Fibroblast of upper back skin (primary cell): ENCODE measurements at places on chromosomes 5 and 9.

DNA sequence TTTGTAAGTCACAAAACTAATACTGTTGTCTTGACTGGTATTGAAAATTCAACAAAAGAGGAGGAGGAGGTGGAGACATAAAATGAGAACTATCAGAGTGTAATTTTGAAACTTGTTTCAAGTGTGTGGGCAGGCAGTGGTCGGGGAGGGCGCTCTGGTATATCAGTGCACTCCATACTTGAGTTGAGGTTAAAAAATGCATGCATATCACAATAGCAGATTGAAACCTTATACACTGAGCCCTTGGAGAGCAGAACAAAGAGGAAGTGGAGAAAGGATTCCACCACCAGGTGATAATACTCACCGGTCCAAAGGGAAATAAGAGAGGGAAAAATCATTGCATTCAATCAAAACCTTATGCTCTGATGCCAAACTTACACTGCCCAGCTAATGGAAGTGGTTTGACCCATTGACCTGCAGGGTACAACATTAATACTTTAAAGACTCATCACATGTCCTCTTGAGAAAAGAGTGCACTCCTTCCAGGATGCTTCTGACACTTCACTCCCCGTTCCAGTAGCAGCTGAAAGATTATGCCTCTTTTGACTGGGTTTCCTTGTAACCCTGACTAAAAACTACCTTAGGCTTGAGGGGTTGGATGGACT, 79.5 kb upstream of the FAM169A start:
- DNase-seq, result no peak

GRCh38 chr5:129114539-129115193, 20.1 kb downstream of the ISOC1 start:
- DNase-seq, result no peak

- peak; percentile 88 for DNase-seq
Observed at GRCh38 chr5:172906436-172906835, 52.8 kb upstream of the RPL26L1 start.

DNA sequence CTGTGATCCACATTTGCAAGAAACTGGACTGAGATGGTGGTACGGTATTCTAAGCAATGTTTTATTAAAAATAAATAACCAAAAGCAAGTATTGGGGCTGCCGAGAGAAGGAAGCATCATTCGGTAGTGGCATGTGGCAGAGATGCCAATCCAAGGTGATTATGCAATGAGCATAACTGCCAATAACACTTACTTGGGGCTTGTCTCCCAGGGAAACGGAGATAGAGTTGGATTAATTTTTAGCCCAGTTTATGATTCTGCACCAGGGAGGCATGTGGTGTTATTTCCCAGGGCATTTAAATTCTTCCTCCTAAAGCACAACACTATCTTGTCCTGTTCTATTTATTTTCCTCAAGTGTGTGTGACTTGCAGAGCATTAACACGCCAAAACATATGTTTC, 17.9 kb downstream of the SLC24A2 start:
- no peak for DNase-seq

DNA sequence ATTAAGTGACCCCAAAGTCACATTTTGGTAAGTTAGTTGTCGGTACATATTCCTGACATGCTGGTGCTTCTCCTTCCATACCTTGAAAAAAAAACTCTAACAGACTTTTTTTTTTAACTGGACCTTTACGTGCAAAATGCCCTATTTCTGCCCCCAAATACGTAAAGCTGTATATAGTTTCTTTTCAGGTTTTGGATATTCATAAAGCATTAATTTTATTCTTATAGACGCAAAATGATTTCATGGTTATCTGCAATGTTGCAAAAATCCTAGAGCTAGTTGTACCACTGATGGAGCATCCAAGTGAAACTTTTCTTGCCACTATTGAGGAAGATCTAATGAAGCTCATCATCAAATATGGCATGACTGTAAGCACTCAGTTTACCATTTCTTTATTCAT, 167.6 kb downstream of the NIPBL start:
- DNase-seq, result no peak

DNA sequence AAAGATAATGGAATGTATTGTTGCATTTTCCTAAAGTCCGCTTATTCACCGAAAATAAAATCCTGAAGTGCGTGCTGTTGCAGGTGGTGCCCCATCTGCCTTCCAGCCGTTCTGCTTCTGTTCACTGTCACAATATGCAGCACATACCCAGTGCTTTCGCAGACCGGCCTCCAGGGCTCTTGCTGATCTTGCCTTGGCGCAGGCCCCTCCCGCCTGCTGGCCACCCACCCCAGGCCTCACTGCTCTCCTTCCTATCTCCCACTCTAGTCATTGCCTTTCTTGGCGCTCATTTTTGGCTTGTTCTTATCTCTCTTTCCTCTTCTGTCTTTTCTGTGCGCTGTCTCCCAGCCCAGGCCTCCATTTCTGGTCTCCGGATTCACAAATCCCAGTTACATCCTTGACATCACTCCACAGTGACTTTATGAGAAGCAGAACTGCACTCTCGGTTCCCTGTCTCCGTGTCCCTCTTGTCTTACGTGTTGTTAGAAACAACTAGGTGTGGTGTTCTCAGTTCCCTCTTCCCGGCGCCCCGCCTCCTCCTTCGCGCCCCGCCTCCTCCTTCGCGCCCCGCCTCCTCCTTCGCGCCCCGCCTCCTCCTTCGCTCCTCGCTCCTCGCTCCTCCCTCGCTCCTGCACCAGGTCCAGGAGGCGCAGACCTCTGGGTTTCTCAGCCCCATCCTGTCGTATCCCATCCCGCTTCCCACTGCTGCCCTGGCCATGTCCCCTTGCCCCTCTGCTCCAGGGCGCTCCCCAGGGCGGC, 201.7 kb upstream of the OTULINL start:
- DNase-seq, result no peak

- DNase-seq, result peak; percentile 33
Observed at GRCh38 chr9:109908459-109909390, 128.7 kb downstream of the PALM2AKAP2 start.
